Stimulated activated CD8-positive, alpha-beta memory T cell treated with anti-CD3 and anti-CD28 coated beads, Interleukin-4, amount 100 ng/mL, for 4 hours (primary cell): ENCODE measurements at places on chromosomes 7 and 10.
A peak's percentile ranks its signal among the peaks of the same experiment; 100 is the strongest.

DNA sequence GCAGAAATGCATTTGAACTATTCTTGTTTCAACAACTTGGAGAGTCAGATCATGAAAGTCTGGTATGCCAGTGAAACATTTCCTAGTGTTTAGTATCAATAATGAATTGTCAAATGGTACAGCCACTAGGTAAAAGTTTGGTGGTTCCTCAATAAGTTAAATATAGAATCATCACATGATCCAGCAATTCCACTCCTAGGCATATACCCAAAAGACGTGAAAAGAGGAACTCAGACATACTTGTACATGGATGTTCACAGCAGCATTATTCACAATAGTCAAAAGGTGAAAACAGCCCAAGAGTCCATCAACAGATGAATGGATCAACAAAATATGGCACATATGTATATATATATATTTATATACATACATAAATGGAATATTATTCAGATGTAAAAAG, 67.0 kb upstream of the HPS1 start:
- no peak for DNase-seq

GRCh38 chr7:111735661-111736551, 173.6 kb upstream of the IMMP2L start:
- peak; percentile 36 for DNase-seq

DNA sequence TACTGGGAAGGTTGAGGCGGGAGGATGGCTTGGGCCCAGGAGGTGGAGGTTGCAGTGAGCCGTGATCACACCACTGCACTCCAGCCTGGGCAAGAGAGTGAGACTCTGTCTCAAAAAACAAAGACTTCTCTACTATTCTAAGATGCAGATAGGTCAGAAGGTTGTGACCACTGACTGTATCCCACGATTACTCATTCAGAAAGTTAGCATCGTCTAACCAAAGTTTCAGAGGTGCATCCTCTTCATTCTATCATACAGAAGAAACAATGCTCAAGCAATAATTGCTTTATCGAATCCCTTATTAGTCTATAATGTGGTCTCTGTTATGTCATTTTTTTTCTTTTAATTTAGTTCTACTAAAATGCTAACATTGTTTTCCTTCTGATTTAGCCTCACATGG, 348.7 kb upstream of the LRGUK start:
- DNase-seq: no peak

GRCh38 chr7:138116892-138117291, 40.6 kb downstream of the AKR1D1 start:
- no peak for DNase-seq

DNA sequence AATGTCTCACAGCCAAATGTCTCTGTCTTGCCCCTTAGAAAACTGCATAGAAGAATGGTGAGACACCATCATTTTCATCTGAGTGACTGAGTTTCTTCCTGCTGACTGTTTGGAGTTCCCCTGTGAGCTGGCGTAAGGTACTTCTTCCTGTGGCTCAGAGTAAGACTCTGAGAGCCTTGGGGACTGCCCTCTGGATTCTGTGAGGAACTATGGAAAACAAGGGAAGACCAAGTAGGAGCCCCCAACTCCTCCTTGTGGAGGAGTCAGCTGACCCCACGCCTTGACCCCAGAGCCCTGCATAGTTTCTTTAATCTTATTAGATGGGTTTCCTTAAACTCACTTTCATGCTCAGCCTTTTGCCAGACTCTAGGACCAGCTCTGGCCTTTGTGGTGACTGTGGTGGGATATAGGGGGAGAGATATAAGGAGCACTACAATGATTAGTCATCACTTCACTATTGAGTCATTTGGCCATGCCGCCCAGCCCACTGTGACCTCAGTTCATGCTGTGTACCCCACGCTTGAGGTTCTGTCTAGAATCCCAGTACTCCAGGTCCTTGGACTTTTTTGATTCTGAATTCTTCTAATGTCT, 51.8 kb upstream of the FAM133B start:
- DNase-seq: peak; percentile 23
